ENCODE measurements at places on chromosomes 13 and 19.

GRCh38 chr19:778910-779653, 18.2 kb upstream of the PTBP1 start:
- DNase-seq, result no peak

GRCh38 chr19:17841810-17842662, 5.7 kb downstream of the JAK3 start:
- DNase-seq, result peak; percentile 91

DNA sequence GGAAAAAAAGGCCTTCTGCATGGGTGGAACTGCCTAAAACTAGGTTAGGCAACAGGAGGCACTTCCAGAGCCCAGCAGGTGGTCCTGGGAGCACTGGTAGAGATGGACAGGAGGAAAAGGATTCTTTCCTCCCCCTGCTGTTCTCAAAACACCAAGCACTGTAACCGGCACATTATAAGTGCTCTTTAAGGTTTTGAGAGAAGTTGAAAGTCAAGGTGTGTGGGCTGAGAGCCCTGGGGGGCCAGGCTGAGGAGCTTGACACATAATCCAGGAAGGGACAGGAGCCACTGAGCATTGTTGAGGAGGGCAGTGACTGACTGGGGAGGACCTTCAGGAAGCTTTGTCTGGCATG, 32.3 kb downstream of the SPATA13 start:
- no peak for DNase-seq

GRCh38 chr19:12946731-12947496, 1.3 kb downstream of the RAD23A start:
- DNase-seq, result no peak

- no peak for DNase-seq
These were observed 1.8 kb downstream of the ZFR2 start for GRCh38 chr19:3866910-3867638.

DNA sequence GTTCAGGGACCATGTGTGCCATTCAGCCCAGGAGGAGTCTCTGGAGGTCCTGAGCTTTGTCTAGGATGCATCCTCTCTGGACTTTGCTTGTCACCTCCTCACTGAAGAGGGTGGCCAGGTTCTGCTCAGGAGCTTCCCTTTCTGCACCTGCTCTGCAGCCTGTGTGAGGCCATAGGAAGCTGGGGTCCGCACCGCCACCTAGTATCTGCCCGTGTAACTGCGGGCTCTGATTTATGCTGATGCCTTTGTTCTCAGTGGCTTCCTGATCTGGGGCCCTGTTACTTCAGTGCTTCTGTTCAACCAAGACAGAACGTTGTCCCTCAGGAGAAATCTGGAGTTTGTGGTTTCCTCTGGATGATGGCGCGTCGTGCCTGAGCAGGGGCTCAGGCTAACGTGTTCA, 15.5 kb downstream of the ZNF610 start:
- no peak for DNase-seq

GRCh38 chr13:112764864-112765561, 75.2 kb downstream of the ATP11A start:
- no peak for DNase-seq

- DNase-seq, result no peak
These were observed 11.9 kb upstream of the GDF15 start for GRCh38 chr19:18373892-18374629.
